ENCODE measurements at places on chromosomes 3 and 15.
A peak's percentile ranks its signal among the peaks of the same experiment; 100 is the strongest.

DNA sequence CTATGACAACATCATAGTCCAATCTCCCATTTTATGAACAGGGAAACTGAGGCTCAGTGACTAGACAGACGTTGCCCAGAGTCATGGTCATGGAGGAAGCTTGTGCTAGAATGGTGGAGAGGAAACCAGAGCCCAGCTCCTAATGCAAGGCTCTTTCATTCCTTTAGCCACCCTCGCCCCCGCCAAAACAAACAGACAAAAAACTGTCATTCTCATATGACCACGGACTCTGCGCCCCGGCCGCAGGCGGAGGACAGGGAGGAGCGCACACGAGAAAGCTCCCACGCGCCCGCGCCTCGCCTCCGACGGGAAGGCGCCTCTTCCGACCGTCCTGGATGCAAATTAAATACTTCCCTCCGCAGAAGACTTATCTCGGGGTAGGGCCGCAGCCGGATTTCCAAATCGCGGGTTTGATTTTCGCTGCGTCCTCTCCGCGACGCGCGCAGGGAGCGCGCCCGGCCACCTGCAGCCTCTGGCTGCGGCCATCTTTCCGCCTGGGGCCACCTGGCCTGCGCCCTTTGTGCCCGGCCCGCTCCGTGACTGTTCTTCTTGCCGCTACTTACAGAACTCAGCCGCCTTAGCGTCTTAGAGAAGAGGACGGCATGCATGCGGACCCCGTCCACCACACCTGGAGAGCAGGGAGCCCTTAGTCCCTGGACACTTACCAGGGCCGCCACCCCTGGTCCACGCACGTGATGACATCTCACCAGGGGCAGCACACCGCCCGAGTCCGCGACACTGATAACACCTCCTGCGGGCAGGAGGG is 670 bp upstream of the ATP13A3 start:
- DNase-seq, result no peak

DNA sequence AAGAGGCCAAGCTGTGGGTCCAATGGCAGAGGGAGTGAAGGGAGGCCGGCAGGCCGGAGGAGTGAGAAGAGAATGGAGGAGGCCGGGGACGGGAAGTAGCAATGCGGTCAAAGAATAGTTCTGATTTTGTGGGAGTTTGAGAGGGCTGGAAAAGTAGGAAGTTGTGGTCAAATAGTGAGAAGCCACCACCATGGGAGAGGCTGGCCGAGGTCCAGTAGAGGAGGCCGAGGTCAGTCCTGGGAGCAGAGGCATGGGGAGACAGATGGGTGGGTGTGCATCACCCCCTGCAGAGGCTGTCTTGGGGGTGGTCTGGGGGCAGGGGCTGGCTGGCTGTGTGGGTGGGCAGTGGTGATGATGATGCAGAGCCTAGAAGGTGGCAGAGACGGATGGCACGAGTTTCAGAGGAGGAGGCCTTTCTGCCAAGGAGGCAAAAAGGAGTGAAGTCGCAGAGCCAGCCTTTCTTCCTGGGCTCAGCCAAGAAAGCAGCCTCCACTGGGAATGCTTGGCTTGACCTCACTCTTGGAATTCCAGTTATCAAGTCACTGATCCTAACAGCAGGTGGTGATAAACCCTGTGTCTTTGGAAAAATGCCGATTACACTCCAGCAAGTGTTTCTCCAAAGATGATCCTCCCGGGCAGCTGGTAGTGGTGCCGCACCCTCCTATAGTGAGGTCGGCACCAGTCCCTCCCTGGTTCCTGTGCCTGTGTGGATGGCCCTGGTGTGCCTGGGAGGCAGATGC is 57.3 kb downstream of the ARNT2 start:
- no peak for DNase-seq

DNA sequence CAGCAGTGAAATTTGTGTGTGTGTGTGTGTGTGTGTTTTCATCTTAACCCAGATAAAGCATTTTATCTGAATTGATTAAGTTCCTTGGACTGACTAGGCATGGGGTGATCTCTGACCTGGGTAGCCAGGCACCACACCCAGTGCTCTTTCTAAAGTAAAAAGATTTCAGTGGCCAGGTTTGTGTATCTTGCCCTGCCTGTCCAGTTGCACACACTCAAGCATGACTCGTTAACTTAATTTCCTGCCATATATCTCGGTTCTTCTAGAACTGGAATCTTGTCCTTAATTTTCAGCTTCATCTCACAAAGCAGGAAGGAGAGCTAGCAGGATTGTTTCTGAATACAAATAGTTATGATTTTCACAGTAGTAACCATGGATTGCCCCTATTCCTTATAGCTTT is 17.0 kb downstream of the TM4SF18 start:
- DNase-seq, result no peak

DNA sequence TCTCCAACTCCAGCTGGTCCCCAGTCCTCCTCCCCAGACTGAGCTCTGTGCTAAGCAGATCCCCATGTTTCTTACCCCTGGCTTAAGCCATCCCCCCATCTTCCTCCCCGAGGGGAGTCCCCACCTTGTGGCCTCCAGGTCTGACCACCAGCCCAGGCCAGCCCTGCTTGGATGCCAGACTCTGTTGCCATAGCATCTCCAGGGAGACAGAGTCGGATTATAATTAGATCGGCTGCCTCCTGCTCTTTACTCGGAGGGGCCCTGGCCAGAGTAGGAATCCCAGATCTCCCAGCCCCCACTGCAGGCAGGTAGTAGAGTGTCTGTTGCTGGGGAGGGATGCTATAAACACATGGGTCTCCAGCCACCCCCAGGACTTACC is 2.4 kb downstream of the KLHDC8B start:
- peak; percentile 33 for DNase-seq

GRCh38 chr15:92365906-92366305 is 27.8 kb upstream of the ST8SIA2 start:
- no peak for DNase-seq

Data from HAP-1 (cell line).